ENCODE measurements at places on chromosomes 5 and 9.

GRCh38 chr9:133647765-133648469, 11.8 kb downstream of the DBH start:
- DNase-seq, result no peak

GRCh38 chr5:56269216-56269927, 36.2 kb upstream of the ANKRD55 start:
- peak; percentile 42 for DNase-seq

DNA sequence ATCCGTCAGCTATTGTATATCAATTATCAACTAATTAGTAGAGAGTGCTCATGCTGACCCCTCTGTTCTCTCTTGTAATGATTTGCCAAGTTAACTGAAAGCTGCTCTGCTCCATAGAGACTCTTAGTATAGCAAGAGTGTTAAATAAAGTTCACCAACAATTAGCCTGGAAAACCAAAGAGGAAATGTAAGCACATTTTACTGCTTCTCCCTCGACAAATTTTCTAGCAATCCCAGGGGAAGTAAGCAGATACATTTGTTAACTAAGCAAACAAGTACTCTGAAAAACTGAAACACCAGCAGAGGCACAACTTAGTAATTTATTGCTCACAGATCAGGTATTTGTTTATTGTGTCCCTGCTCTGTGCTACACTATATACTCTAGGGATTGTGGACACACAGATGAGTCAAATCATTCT, 162.2 kb downstream of the GLIS3 start:
- DNase-seq, result no peak

DNA sequence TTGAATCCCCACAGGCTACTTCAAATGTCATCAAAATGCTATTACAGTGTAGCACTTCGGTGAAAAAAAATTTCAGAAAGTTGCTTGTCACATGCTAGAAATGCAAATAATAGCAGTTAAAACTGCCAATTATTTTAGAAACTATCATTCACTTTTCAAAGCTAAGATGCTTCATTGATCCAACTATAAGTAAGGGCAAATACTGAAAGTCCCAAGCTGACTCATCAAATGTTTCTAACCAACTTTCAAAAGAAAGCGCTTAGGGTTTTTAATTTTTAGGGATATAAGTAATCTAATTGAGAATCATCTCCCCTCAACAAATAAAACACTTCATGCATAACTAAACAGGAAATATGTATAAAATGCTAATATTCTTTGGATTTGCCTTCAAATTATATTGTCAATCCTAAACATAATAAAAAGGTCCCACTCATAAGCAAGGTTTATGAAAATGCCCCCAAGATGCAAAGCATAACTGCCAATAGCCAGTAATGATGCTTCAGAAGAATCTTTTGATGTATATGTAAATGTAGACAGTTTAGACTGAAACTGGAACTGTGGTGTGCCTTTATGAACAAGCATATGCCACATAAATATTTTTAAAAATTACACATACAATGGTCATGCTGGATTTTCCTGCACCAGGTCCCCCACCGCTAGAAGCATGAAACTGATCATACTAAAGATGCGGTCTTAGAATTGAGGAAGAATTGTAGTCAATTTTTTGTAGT, 12.2 kb downstream of the ACTL7A start:
- no peak for DNase-seq

DNA sequence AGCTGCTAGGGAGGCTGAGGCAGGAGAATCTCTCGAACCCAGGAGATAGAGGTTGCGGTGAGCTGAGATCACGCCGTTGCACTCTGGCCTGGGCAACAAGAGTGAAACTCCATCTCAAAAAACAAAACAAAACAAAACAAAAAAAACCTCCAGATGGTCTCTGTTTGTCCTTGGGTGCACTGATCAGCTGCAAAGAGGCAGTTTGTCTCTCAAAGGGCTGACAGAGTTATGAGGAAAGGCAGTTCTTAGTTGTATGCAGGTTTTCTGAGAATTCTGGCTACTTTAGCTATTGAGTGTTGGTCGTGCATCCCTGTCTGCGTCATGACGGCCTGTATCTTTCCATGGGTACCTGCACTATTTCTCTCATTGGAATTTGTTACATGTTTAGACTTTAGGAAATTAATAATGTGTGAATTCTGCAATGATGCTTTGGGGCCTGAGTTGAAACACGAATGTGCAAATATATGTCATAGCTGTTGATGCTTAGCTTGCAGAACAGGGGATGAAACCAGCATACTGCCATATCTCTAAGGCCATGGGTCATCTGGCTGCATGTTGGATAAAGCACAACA, 18.2 kb downstream of the OR2S2 start:
- no peak for DNase-seq

- no peak for DNase-seq
These were observed 44.2 kb upstream of the STARD4 start for GRCh38 chr5:111556501-111556900.

DNA sequence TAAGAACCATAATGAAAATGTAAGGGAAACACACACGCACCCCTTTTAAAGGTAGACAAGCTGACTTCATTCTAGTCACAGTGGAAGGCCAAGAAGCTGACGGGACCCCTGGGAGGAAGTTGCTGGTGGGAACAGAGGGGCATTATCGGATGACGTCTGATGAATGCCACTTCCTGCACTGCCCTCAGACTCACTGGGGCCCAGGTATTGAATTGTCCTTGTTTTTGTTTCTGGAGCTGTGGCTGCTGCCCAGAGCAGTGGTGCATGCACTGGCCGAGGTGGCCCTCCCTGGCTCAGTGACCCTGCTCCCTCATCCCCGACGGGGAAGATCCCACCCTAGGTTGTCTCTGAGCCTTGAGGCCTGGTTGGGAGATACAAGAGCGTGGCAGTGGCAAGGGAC, 15.3 kb upstream of the RPL26L1 start:
- no peak for DNase-seq

DNA sequence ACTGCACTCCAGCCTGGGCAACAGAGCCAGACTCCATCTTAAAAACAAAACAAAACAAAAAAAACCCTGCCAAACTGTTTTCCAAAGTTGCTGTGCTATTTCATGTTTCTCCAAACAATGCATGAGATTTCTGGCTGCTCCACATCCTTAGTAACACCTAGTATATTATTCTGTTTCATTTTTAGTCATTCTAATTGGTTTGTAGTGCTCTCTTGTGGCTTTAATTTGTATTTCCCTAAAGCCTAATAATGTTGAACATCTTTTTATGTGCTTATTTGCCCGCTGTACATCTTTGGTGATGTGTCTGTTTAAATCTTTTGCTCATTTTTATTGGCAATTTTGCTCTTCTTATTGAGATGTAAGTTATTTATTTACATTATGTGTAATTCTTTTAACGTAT, 18.4 kb upstream of the TTC1 start:
- no peak for DNase-seq

DNA sequence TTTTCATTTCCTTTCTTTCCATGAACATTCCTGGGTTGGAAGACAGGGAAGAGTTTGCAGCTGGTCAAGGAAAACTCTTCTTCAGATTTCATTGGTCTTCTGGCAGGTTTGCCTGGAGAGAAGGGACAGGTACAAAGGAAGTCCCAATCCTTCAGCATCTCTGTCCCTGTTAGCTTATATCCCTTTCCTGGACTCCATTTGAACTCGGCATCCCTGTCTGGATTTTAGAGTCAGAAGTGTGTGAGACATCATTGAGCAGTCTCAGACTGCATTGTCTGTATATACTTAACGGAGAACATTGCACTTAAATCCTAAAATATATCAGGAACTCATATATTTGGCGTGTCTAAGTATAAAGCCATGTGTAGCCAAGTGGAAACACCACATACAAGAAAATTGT, 54.9 kb downstream of the ADGRV1 start:
- DNase-seq, result no peak

- DNase-seq, result no peak
These were observed 97.6 kb upstream of the CDH10 start for GRCh38 chr5:24742334-24742733.

Measured in OCI-LY7 (cell line).